ENCODE measurements at places on chromosomes 3 and 15. TPM values are rescaled to one million over a fixed set of nuclear protein-coding genes. Genes with fewer than 3 reads are reported as not detected.

DNA sequence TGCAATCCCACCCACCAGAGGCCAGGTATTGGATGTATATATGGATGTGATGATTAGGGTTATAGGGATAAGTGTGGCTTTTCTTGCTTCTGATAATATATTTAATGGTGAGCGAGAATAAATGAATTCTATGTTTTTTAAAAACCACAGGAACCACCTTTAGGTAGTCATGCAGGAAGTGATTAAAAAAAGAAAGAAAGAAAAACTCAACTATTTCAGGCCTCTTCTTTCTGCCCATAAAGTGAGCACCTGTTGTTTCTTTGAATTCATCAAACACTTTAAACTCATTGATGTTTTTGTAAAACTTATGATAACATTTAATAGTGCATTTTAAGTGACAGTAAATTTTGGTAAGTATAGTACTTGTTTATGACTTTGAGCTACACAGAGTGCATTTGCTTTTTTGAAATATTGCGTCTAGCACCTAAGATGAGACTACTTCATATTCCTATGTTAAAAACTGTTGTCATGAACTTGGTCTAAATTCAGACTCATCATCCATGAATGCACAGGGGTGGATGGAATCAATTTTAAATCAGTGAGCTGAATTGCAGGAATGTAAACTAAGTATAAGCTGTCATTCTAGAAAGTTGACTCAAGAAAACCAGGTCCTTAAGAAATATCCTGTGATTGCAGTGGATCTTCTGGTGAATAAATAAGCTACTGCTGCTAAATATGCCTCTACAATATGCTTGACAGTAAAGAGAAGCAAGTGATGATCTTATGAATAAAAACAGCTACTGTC lies 764.4 kb upstream of the NECTIN3 start:
- no peak for DNase-seq
- peaks cover 5% of the 10 kb centered on the region for H3K4me1 ChIP-seq
- H3K27ac ChIP-seq: no peak overlapping the region

- no peaks in the 10 kb centered on the region for H3K27me3 ChIP-seq
- no peaks in the 10 kb centered on the region for H3K36me3 ChIP-seq
- DNase-seq: no peak
- H3K27ac ChIP-seq: peak overlapping the region; percentile 11
- peaks cover 50% of the 10 kb centered on the region for H3K4me1 ChIP-seq
Observed at GRCh38 chr3:33358172-33358781, 81.0 kb downstream of the FBXL2 start.

GRCh38 chr3:78660957-78661356 lies 1106.8 kb downstream of the ROBO1 start:
- no peak overlapping the region for H3K27ac ChIP-seq
- H3K36me3 ChIP-seq: peaks cover 9% of the 10 kb centered on the region
- no peaks in the 10 kb centered on the region for H3K4me1 ChIP-seq
- no peak for DNase-seq
- no peaks in the 10 kb centered on the region for H3K27me3 ChIP-seq
- H3K4me3 ChIP-seq: no peak overlapping the region

STAB1 gene
- 2.2 TPM for total RNA-seq

VPS33B gene
- total RNA-seq: 5.2 TPM

DNA sequence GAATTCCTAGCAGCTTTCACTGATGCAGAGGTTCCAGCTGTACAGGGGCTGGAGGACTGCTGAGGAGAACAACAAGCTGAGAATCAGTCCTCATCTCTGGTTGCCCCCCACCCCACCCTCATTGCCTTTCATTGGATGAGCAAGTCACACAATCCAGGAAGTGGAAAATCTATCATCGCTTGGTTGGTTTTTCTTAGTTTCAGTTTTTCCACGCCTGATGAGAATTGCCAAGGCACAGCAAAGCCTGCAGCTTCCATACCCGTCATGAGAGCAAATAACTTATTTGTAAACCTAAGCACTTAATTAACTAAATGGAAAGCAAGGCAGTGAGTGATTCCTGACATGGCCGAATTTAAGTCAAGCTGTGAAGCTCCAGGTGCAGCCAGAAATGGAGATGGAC lies 21.4 kb upstream of the LIPC start:
- H3K27me3 ChIP-seq: no peaks in the 10 kb centered on the region
- H3K4me3 ChIP-seq: no peak overlapping the region
- DNase-seq: no peak
- H3K36me3 ChIP-seq: no peaks in the 10 kb centered on the region

DNA sequence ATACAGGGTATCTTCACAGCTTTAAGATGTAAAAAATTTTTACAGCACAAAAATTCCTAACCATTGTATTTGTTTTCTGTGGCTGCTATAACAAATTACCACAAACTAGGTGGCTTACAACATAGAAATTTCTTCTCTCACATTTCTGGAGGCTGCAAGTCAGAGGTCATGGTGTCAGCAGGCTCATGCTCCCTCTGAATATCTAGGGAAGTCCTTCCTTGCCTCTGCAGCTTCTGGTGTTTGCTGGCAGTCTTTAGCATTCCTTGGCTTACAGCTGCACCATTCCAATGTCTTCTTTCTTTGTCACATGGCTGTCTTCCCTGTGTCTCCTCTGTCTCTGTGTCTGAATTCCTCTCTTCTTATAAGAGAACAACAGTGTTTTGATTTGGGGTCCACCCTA lies 310.2 kb upstream of the SUCLG2 start:
- H3K4me3 ChIP-seq: no peak overlapping the region
- H3K4me1 ChIP-seq: no peaks in the 10 kb centered on the region
- H3K27me3 ChIP-seq: no peaks in the 10 kb centered on the region
- H3K36me3 ChIP-seq: no peaks in the 10 kb centered on the region
- H3K27ac ChIP-seq: no peak overlapping the region

Data from cardiac muscle cell (in vitro differentiated cells and primary cell).